Fibroblast of skin of left quadriceps (primary cell): ENCODE measurements at places on chromosomes 1 and 21.
A peak's percentile ranks its signal among the peaks of the same experiment; 100 is the strongest.

GRCh38 chr1:231272880-231273279, 31.9 kb downstream of the GNPAT start:
- no peak for DNase-seq

- DNase-seq: peak; percentile 57
Measured at GRCh38 chr1:202505356-202505755, 156.9 kb downstream of the PPP1R12B start.

- no peak for DNase-seq
Measured at GRCh38 chr1:173447224-173447623, 29.9 kb upstream of the PRDX6 start.

- DNase-seq: no peak
Measured at GRCh38 chr21:45538381-45539045, 3.7 kb downstream of the SLC19A1 start.

- DNase-seq: peak; percentile 60
Measured at GRCh38 chr1:119873135-119874015, 22.9 kb downstream of the ADAM30 start.

- peak; percentile 41 for DNase-seq
Measured at GRCh38 chr1:9234223-9235095, at the start of gene H6PD. TSS of gene H6PD (plus strand) at chr1:9234774. CDS start at chr1:9244935, 10,161 bp downstream.

- DNase-seq: no peak
Measured at GRCh38 chr1:177282976-177283375, 112.2 kb downstream of the BRINP2 start.

DNA sequence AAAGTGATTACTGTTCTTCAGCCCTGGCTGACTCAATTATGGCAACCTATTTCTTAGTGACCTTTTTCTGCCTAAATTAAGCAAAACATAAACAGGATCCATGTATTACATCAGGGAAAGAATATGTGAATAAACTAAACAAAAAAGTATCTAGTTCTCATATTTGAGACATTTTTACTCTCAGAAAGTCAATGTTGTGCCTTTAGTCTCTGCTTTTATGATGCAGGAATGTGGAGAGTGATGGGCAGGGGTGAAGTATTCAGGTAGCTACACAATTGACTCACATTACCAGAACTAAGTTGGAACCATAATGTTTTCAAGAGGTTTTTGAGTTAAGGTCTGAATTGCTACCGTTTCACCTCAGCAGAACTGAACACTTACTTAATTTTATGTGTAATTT, 462.7 kb upstream of the CXADR start:
- no peak for DNase-seq

GRCh38 chr1:24920533-24920925, 9.5 kb downstream of the RUNX3 start:
- no peak for DNase-seq

DNA sequence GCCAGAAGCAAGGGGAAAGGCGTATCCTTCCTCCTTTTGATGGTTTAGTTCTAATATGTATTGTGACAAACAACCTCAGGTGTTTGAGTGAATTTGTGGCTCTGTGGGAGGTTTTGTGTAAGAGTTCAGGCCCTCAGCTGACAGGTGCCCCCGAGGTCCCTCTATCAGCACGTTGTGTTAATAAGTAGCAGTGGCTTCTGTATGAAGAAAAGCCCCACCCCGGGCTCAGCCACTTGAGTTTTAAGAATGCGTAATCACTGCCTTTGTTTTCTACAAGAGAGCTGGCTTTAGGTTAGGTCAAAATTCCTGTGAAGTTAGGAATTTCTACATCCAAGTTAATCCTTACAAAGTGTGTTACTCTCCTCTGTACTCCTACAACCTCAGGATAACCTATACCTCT, 92.4 kb upstream of the PGBD5 start:
- DNase-seq: no peak

DNA sequence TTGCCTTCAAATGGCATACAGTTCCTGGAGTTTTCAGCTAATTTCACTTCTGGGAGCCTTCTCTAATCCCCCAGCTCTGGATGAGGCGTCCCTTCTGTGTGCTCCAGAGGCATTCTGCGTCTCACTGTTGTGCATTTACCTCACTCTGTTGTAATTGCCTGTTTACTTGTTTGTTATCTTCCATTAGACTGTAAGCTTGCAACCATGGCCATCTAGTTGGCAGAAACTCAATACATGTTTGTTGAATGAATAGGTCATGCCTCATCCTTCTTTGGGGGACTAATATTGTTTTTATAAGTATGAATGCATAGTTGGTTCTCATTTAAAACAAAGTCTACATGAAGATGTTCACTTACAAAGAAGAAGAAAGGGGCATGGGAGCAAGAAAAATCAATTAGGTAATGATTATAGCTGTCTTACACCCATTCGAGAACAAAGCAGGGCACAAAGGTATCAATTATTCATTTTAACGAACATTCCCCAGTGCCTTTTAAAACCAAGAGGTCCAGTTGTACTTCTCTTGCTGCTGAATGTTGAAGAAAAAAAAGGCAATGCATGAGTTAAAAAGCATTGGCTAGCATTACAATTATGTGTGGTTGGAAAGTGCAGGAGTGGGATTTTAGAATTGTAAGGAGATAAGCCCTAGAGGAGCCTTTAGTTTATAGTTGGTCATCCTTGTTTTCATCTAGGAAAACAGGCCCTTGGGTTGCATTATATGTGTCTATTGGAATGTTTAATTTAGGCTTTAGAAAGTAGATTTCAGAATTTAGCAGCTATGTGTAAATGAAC, 6.0 kb downstream of the RGL1 start:
- no peak for DNase-seq

- DNase-seq: no peak
Measured at GRCh38 chr1:36572142-36572715, 89.5 kb upstream of the CSF3R start.

GRCh38 chr1:183804387-183804786, 533 bp upstream of the RGL1 start:
- DNase-seq: no peak

- no peak for DNase-seq
Measured at GRCh38 chr1:28282426-28283407, 23.4 kb downstream of the SESN2 start.
